ENCODE measurements at places on chromosomes 12 and 14.

DNA sequence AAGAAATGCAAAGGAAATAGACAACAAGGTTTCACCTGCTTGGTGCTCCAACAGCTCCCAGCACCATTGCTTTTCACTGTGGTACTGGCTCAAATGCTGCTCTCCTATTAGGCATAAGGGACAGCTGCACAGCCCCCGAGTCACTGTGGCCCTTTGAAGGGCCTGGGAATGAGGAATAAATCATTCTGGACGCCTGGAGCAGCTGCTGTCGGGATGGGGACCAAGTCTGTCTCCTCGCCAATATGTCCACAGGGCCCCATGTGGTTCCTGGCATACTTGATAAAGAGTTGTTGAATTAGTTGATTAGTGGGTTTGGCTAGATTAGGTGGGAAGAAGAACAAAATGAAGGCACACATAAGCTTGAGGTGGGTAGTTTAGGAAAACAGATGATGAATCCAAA is 13.1 kb upstream of the NGB start:
- no peak overlapping the region for H3K4me3 ChIP-seq
- H3K4me1 ChIP-seq, result no peaks in the 10 kb centered on the region
- DNase-seq, result no peak
- H3K27ac ChIP-seq, result no peak overlapping the region

- no peak overlapping the region for H3K27ac ChIP-seq
- peaks cover 9% of the 10 kb centered on the region for H3K36me3 ChIP-seq
- DNase-seq, result peak; percentile 85
- no peaks in the 10 kb centered on the region for H3K27me3 ChIP-seq
These were observed 7.7 kb downstream of the UBC start for GRCh38 chr12:124906606-124907261.

DNA sequence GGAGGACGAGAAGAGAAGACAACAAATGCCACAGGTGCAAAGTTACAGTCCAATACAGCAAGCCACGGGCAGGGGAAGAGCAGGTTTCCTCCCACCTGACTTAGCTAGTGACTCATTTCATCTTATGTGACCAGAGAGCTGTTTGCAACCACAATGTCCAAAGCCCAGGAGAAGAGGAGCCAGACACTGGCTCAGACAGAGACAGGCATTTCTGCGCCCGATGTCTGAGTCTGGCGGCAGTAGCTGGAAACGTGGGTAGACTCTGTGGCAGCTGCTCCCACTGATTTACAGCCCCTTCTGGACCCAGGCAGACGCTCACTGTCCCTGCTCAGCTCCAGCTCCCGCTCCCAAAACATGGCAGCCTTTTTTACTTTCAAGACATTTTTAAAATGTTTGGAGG is 60.0 kb downstream of the CHGA start:
- H3K27me3 ChIP-seq, result no peaks in the 10 kb centered on the region
- H3K4me1 ChIP-seq, result peaks cover 14% of the 10 kb centered on the region
- H3K4me3 ChIP-seq, result no peak overlapping the region
- H3K36me3 ChIP-seq, result peaks cover 46% of the 10 kb centered on the region
- no peak overlapping the region for H3K27ac ChIP-seq

GRCh38 chr12:50764286-50765094 is 589 bp downstream of the ATF1 start:
- peaks cover 36% of the 10 kb centered on the region for H3K4me1 ChIP-seq
- peak overlapping the region; percentile 98 for H3K27ac ChIP-seq
- H3K36me3 ChIP-seq, result no peaks in the 10 kb centered on the region

GRCh38 chr14:80845856-80846255 is 95.7 kb downstream of the CEP128 start:
- H3K4me3 ChIP-seq, result no peak overlapping the region
- H3K27ac ChIP-seq, result no peak overlapping the region
- H3K36me3 ChIP-seq, result no peaks in the 10 kb centered on the region
- no peaks in the 10 kb centered on the region for H3K4me1 ChIP-seq
- no peaks in the 10 kb centered on the region for H3K27me3 ChIP-seq

Measured in naive B cell (primary cell).